ENCODE measurements at places on chromosomes 7 and 10.
A peak's percentile ranks its signal among the peaks of the same experiment; 100 is the strongest.

DNA sequence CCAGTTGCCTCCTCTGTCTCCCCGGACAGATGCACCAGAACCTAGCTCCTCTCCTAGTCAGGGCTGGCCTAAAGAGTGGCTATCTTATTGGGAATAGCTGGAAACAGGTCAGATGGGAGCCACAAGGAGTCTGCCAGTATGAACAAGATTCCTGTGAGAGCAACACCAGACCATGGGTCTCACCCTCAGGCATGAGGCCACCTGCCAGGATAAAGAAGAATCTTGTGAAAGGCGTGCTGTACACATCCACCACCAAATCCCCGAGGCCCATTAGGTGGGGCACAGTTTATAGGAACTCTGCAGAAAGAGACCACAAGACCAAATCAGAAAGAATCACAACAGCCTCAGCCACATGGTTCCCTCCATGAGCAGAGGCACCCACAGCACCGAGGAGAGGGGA, 325.9 kb downstream of the TNS3 start:
- no peak for DNase-seq

GRCh38 chr10:48271047-48271730, 3.3 kb downstream of the FRMPD2 start:
- no peak for DNase-seq

DNA sequence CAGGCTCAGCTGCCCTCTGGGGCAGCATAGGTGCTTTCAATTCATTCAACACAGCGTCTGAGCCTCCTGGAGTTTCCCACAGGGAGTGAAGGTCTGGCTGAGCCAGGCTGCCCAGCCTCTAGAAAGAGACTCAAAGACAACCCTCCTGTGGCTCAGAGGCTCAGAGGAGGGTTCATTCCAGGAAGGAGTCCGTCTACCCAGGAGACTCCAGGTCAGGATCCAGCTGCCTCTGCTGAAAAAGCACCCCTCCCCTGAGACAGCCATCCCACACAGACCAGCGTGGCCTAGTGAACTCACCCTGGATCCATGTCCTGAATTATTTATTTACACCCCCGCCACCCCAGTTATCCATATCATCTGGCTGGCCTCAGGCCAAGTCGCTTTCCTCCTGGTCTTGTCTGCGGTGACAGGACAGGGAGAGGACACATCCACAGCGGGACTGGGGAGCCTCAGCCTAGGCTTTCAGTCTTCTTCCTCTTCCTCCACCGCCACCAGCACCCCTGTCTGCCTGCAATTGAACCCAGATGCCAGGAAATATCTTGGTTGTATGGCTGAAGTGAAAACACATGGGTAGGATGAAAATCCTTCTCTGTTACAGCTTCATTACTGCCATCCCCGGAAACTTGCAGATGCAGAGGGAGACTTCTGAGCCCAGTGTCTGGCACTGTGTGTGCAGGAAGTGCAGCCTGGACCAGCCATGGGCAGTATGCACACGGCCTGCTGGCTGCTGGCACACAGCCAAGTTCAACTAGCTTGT, 44.0 kb upstream of the COL13A1 start:
- no peak for DNase-seq

GRCh38 chr10:25828475-25828874, 105.6 kb upstream of the MYO3A start:
- DNase-seq, result no peak

GRCh38 chr7:157630301-157630853, 293.6 kb downstream of the DNAJB6 start:
- no peak for DNase-seq

GRCh38 chr7:16671811-16672210, 25.8 kb downstream of the BZW2 start:
- no peak for DNase-seq

DNA sequence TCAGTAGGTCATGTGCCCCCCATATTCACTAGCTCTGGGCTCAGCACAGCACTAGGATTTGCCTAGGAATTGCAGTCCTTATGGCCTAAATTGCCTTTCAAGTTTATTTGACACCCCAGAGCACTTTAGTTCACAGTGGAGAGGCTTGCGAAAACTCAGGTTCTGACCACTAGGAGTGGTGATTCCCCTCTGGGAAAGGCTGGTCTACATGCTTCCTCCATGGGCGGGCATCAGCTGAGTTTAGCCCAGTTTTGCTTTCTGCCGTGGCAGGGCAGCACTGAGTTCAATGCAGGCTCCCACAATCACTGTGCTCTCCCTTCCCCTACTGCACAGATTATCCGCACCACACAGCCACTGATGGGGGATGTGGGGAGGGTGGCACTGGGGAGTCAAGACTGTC, 94.4 kb downstream of the ADCYAP1R1 start:
- no peak for DNase-seq

DNA sequence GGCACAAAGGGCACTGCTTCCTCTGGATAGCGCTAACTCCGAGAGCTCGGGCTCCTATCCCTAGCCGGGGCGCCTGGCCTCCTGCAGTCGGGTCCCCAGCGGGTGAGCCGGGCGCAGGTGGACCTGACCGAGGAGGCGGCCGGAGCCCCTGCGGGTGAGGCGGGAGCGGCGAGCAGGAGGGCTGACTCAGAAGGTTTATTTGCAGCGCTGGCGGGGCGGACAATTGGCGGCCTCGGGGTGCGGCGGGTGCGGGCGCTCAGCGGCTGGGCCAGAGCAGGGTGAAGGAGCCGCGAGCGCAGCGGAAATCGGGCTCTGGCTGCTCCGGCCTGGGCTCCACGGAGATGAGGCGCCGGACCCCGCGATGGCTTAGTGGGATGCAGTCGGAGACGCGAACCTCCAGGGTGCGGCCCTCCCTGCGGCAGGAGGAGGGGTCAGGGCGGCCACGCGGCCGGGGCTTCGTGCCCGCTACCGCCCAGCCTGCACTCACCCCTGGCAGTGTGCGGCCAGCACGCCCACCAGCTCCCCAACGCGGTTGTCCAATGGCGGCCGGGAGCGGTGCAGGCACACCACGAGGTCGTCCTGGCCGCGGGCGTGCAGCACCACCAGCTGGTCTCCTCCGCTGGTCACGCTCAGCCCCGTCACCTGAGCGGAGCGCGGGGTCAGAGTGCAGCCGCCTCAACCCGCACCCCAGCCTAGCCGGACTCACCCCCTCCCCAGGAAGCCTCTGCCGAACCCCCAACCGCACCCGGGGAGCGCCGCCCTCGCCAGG, 16.1 kb downstream of the MYO1G start:
- no peak for DNase-seq

GRCh38 chr10:25758041-25758457, 176.0 kb upstream of the MYO3A start:
- DNase-seq, result no peak

GRCh38 chr7:134695321-134695860, 48.7 kb downstream of the BPGM start:
- no peak for DNase-seq

DNA sequence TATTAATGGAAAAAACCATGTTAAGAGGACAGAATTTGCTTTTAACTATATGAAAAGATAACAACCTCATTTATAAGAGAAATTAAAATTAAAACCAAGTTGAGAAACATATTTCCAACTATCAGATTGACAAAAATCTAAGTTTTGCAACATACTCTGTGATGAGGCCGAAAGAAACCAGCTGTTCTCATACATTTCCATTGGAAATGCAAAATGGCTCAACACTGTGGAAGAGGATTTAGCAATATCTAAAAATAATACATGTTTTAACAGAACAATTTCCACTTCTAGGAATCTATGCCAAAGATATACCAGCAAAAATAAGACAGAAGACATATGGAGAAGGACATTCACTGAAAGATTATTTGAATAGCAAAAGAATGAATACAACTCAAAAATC, 268.8 kb downstream of the DYNC1I1 start:
- no peak for DNase-seq

DNA sequence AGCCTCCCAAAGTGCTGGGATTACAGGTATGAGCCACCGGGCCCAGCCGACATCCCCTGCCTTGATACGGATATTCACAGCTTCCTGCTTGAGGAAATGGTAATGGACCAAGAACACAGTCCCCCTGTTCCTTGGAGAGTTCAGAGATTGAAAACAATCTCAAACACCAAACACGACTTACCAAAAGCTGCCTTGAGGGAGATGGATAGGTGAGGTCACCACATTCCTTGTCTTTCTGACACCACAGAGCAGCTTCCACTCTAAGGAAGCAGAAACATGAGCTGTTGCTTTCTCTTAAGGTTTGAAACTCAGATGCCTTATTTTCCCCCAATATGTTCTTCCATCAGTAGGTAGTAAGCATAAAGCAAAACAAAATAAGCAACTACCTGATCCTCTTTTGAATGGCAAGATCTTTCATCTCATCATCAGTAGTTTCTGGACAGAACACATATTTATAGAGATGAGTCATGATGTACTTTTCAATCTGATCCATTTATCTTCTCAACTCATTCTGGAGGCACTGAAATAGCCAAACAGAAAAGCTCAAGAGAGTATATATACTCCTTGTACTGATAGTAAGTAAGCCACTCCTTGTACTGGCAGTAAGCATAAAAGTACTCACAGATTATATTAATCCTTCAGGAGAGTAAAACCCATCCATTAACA, 199.1 kb upstream of the KCTD7 start:
- DNase-seq, result no peak

DNA sequence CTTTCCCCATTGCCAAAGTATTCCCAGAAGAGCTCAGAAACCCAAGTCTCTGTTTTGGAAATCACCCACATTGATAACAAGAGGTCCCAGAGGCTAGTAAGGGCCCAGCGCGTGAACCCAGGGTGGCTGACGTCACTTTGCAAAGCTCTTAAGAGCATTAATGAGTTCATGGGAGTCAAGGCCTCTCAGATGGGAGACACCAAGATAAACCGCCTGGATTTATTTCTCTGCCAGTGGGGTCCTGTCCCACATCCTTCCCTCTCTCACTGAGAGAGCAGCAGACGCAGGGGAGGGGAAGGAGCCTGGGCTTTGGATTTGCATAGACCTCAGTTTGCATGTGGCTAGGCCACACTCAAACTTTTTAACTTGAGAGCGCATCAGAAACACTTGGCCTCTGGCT, 184.8 kb upstream of the PDE1C start:
- DNase-seq, result no peak

GRCh38 chr7:94632338-94633013, 23.5 kb downstream of the SGCE start:
- DNase-seq, result no peak

- no peak for DNase-seq
Observed at GRCh38 chr7:987909-988308, 4.9 kb downstream of the CYP2W1 start.

GRCh38 chr7:41416208-41416595, 286.7 kb downstream of the INHBA start:
- no peak for DNase-seq

- peak; percentile 16 for DNase-seq
Observed at GRCh38 chr7:127251465-127252376, 1.0 kb downstream of the GRM8 start.

DNA sequence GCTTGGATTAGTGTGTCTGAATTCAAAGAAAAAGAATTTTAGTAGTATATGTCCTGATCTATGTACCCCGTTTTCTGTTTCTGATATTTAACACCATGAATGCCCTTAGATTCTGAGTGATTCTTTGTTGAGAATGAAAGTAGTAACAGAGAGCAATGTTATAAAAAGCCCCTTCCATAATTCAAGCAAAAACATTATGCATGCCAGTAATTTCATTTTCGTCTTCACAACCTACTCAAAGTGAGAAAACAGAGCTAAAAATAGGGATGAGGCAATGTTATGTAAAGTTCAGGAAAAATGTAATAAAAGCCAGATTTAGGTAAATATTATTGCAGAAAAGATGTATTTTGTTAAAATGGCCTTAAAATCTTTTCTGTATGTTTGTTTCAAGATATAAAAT, 28.1 kb downstream of the PTPRZ1 start:
- no peak for DNase-seq

- DNase-seq, result no peak
Observed at GRCh38 chr10:122113945-122114747, 125.2 kb downstream of the TACC2 start.

DNA sequence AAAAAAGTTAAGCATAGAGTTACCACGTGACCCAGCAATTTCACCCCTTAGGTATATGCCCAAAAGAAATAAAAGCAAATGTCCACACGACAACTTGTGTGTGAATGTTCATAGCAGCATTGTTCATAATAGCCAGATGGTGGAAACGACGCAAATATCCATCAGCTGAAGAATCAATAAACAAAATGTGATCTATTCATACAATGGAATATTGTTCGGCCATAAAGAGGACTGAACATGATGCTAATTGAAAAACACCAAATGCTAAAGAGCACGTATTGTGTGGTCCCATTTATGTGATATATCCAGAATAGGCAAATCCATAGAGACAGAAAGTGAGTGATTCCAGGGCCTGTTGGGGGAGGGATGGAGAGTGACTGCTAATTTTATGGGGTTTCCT, 18.3 kb upstream of the USP6NL start:
- no peak for DNase-seq

- no peak for DNase-seq
Observed at GRCh38 chr10:12135631-12136030, 6.2 kb downstream of the SEC61A2 start.

- no peak for DNase-seq
Observed at GRCh38 chr7:3548815-3549214, 247.8 kb downstream of the SDK1 start.

GRCh38 chr7:155484483-155485399, 26.8 kb downstream of the EN2 start:
- no peak for DNase-seq

GRCh38 chr7:101875283-101875846, 57.9 kb downstream of the CUX1 start:
- DNase-seq, result no peak

GRCh38 chr10:86225103-86225782, 141.4 kb downstream of the GRID1 start:
- no peak for DNase-seq

DNA sequence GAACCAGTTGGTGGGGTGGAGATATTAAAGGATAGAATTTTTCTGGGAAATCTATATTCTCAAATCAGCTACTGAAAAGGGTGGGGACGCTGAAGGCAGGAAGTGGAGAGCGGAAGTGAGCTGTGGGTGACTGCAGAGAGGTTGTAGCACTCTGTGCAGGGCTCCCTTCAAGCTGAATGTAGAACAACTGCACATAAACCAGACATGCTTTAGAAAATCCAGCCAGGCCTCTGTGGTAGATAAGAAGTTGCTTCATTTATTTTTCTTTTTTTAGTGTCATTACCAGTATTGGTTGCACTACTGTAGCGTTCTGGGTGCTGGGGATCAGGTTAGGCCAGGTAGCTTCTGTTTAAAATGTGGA, 127.8 kb downstream of the CELF2 start:
- DNase-seq, result peak; percentile 68

GRCh38 chr10:104301907-104302690, 33.1 kb downstream of the GSTO2 start:
- no peak for DNase-seq

- DNase-seq, result no peak
Observed at GRCh38 chr10:61890881-61891409, 10.6 kb upstream of the ARID5B start.

GRCh38 chr7:29185613-29186012, 9.0 kb upstream of the CHN2 start:
- no peak for DNase-seq

DNA sequence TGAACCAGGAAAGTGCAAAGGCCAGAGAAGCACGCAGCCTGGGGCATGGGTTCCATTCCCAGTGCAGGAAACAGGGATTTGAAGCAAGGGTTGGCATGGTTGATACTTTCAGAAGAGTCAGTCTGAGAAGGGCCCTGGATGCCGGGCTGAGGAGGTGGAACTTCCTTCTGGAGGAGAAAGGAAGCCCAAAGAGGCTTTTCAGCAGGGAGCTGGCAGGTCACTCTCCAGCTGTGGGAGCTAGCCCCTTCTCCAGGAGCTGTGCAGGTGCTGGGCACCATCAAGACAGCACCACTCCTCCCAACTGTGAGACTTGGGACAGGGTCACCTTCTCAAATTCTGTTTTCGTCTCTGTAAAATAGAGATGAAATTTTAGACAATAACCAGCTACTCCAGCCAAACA, 169.8 kb downstream of the ZNF248 start:
- DNase-seq, result no peak

GRCh38 chr7:146290746-146291145, 174.1 kb downstream of the CNTNAP2 start:
- DNase-seq, result no peak
